Spinal cord (tissue), 10 donors: ENCODE measurements at places on chromosomes 11 and 22. TPM values are rescaled to one million over a fixed set of nuclear protein-coding genes. Genes with fewer than 3 reads are reported as not detected.

- DNase-seq = no peak
These were observed 18.8 kb upstream of the GRK3 start for GRCh38 chr22:25545672-25546071.

DNA sequence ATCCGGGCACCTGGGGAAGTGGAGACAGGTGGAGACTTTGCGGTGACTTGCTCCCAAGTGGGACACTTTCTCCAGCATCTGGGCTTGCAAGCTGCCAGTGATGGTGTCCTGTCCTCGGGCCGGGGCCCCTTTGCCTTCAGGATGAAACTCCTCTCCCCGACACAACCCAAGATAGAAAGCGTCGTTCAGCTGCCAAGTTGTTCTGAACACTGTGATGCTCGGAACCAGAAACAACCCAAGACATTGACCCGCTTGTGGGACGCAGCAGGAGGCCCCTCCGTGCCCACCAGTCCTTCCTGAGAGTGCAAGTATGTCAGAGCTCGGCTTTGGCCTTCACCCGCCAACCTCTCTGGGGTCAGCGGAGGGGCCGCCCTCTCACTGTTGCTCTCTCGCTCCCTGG lies 31.3 kb downstream of the LINC01488 start:
- no peak for DNase-seq

- DNase-seq = no peak
These were observed 17.9 kb downstream of the RFPL1 start for GRCh38 chr22:29456211-29456671.

- DNase-seq = no peak
These were observed 33.6 kb downstream of the ASRGL1 start for GRCh38 chr11:62370743-62371440.

DNA sequence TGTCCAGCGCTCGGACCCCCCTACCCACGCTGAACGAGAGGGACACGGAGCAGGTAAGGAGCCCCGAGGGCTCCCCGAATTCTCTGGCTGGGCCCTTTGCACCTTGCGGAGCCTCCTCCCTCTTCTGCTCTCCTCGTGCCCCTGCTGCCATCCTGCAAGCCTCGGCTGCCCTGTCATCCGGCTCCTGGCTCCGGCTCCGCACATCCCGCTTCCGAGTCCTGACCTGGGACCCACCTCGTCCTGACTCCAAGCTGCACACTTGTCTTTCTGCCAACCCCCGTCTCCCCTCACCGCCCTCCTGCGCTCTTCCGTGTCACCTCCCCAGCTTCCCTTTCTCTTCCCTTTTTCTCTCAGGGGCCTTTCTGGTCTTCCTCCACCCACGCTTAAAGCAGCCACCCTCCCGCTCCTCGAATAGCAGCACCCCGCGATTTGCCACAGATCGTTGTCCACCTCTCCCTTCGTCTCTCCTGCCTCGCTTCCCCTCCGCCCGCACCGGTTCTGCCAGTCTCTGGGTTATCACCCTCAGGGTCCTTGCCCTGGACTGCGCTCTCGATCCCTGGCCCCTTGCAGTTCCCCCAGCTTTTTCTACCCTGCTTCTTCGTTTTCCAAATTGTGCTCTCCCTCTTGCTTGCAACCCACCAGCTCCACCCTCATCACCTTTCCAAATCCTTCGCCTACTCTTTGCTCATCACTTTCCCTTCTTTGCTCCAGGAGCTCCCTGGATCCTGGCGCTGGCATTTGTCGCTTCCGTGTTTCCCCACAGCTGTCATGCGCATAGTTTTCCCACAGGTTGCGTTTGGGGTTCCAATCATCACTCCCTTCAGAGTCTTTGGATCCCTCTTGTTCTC lies 822 bp downstream of the MARK2 start:
- DNase-seq = no peak

- DNase-seq = no peak
These were observed 1.4 kb downstream of the SCO2 start for GRCh38 chr22:50523806-50524675.

- no peak for DNase-seq
These were observed 212.0 kb downstream of the CSNK2A3 start for GRCh38 chr11:11141065-11141464.

- no peak for DNase-seq
These were observed 19.1 kb downstream of the RFPL2 start for GRCh38 chr22:32185821-32186220.

DNA sequence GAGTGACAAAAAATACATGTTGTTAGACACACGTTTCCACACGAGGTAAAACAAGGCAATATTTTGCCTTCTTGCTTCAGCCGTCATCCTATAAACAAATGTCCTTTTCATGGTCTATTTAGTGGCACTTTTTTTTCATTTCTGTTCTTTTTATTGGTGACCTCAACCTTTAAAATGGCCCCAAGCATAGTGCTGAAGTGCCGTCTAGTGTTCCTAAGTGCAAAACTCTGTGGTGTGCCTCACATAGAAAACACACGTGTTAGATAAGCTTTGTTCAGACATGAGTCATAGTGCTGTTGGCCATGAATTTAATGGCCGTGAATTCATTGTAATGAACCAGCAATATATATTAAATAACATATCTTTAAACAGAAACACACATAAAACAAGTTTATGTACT lies 15.6 kb downstream of the OVCH2 start:
- DNase-seq = no peak

DNA sequence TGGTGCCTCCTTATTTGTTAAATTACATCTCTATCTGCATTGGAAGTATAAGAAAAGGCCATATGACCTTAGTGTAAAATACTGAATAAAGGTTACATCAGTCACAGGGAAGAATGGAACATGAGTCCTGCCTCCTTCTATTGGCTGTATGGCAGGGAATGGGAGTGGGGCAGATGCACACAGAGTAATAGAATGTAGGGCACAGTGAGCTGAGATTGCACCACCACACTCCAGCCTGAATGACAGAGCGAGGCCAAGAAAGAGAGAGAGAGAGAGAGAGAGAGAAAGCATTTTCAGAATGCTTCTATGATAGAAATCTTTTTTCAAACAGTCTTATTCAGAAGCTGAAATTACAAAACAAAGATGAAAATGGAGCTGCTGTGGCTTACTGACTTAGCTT lies 58.8 kb downstream of the SLN start:
- DNase-seq = no peak

- DNase-seq = peak; percentile 93
These were observed 84.1 kb upstream of the BARX2 start for GRCh38 chr11:129291546-129291945.

DNA sequence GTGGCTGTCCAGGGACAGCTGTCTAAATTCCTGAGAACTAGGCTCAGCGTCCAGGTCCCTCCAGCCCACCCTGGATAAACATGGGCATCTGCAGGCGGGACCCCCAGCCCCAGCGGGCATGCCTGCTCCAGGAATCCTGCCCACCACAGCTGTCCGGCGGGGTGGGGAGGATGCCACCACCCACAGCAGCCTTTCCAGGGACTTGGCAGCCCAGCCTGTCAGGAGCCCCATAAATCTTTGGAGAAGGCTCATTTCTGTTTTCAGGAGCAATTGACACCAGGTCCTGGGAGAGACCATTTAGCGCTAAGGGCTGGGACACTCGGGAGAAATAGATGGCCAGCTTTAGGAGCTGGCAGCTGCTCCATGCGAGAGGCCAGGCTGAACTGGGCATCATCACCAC lies 358.9 kb downstream of the CADM1 start:
- no peak for DNase-seq

GRCh38 chr11:66268952-66269905 lies 790 bp downstream of the RAB1B start:
- DNase-seq = no peak

- no peak for DNase-seq
These were observed 17.9 kb downstream of the TUB start for GRCh38 chr11:8098879-8099278.

GRCh38 chr11:120512739-120513435 lies 1.3 kb downstream of the GRIK4 start:
- DNase-seq = peak; percentile 55

DNA sequence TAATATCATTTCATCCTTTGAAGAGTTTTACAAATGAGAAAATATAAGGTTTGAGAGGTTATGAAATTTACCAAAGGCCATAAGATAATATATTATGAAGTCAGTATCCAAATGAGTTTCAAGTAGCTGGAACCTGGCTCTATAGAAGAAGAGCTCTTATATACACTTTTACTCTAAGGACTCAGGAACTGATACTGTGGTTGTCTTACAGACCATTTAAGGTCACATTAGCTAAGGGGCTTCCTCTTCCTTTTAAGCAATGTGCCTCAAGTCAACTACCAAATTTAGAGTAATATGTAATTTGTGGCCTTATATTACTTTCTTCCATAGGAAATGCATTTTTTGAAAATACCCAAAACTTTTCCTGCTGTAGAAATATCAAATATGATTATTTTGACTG lies 369.3 kb downstream of the DLG2 start:
- no peak for DNase-seq

GRCh38 chr11:120344302-120345004 lies 8.2 kb downstream of the ARHGEF12 start:
- DNase-seq = no peak

- no peak for DNase-seq
These were observed 7.1 kb downstream of the IL17RA start for GRCh38 chr22:17091851-17092250.

Gene TRIM48
- total RNA-seq = not detected

Gene DUSP8
- 2.9 TPM for total RNA-seq

Gene CCDC116
- total RNA-seq = 0.20 TPM

Gene MMP7
- total RNA-seq = not detected

Gene SCN4B
- 12.5 TPM for total RNA-seq

Gene TPH1
- 0.77 TPM for total RNA-seq

Gene NPAS4
- total RNA-seq = 1.8 TPM
